ENCODE measurements at places on chromosomes 12 and 14. TPM values are rescaled to one million over a fixed set of nuclear protein-coding genes. Genes with fewer than 3 reads are reported as not detected.

- no peak for DNase-seq
These were observed 79.2 kb downstream of the B4GALNT3 start for GRCh38 chr12:538731-539539.

SLCO1B1 gene
- not detected for total RNA-seq

- no peak for DNase-seq
These were observed 35.5 kb upstream of the SOCS2 start for GRCh38 chr12:93536766-93537488.

DNA sequence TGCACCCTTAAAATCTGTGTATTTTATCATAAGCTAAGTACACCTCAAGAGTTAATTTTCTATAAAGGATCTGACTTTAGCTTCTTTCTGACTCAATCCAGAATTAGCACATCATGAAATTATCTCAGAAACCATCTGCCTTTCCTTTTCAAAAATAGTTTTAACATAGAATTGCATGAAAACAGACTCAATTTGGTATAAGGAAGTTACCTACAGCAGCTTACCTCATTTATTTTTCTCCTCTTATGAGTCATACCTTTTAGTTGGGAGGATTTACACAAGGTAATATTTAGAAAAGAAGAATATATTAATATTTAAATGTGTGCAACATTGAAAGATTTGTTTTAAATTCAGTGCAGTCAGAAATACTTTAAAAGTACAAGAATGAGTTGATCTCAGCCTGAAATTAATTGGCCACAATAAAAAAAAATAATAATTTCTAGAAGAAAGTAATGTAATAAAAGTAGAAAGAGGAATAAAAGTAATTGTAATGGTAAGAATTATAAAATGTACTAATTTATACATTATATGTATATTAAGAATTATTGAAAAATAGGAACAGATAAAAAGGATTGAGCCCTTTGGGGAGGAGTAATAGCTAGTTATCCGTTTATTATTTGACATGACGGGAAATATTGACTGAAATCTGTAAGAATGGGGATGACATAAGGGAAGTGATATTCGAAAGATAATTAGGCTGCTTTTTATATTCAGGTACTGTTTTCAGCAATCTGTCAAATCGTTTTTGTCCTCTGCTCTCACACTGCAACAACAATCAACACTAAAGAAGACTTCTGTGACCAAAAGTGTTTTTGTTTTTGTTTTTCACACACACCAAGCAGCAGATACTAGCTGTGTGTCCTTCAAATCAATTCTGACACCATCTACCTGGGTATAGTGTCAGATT, 20.5 kb downstream of the ADAM21 start:
- no peak for DNase-seq

- no peak for DNase-seq
These were observed 1891.5 kb upstream of the SEL1L start for GRCh38 chr14:83425138-83425537.

GRCh38 chr12:128078301-128078971, 188.5 kb upstream of the TMEM132C start:
- no peak for DNase-seq

DNA sequence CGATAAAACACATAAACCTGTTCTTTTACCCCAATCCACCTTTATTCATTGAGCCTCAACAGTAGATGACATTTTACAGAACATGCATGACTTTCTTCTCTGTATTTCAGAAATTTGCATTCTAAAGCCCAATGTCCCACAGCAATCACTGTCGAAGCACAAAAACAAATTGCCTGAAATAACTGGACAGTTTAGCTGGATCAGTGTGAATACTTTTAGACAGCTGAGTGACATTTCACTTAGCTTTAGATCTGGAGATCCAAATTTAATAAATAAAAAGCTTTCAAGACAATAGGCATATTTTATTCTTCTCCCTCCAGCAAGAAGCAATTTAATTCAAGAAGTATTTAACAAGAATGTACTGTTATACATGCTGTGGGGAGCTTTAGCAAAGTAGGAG, 109.1 kb upstream of the FSCB start:
- no peak for DNase-seq

DNA sequence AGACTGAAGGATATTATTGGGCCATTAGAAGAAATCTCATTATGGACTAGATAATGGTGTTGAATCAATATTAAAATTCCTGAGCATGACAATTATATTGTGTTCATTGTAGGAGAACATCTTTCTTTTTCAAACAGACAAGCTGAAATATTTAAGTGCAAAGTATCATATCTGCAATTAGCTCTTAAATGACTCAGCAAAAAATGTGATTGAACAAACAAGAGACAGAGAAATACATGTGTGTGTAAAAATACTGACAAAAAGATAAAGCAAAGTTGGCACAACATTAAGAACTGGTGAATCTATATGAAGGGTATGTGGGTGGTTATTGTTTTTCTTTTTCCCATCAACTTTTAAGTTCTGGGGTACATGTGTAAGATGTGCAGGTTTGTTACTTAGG, 9.5 kb downstream of the CEP290 start:
- DNase-seq = no peak

AMDHD1 gene
- 0.42 TPM for total RNA-seq

KLRD1 gene
- 3.3 TPM for total RNA-seq

NAV3 gene
- 16.6 TPM for total RNA-seq

CLEC7A gene
- 27.7 TPM for total RNA-seq

GRCh38 chr14:103185051-103186029, 62.1 kb downstream of the TNFAIP2 start:
- DNase-seq = peak; percentile 30

DNA sequence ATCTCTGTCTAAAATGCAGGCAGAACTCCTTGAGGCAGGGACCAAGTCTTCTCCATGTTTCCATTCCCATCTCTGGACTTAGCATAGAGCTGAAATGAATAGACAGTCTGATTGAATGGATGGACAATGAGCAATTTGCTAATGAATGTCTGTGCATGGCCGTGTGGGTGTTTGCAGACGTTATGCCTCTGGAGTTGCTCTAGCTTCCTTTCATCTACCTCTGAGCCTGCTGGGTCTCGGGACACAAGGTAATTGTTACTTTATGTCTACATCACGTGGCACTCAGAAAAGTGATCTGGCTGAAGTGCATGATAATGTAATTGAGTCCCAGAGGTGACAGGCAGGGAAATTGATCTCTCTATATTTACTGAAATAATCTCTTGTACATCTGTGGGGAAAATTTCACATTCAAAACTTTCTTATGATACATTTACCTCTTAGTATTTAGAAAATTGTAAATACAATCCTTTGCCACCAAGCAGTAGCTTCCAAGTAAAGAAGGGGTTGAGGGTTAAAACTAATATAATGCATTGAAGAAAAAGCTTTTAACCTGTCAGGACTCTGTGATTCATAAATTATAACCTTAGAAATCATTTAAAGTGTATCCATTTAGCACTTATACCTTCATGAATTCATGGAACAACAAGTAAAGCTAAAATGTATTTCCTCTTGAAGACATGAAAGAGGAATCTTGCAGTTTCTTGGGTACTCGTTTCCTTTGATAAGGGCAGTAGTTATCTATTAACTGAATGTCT, 424.1 kb downstream of the APAF1 start:
- DNase-seq = no peak

GRCh38 chr12:5784462-5785130, 160.5 kb downstream of the ANO2 start:
- no peak for DNase-seq

RTL1 gene
- total RNA-seq = not detected

- no peak for DNase-seq
These were observed 25.7 kb downstream of the WDR89 start for GRCh38 chr14:63616015-63616414.
